ENCODE measurements at places on chromosomes 7 and 10. TPM values are rescaled to one million over a fixed set of nuclear protein-coding genes. Genes with fewer than 3 reads are reported as not detected.

Gene IFIT1B
- not detected for total RNA-seq

DNA sequence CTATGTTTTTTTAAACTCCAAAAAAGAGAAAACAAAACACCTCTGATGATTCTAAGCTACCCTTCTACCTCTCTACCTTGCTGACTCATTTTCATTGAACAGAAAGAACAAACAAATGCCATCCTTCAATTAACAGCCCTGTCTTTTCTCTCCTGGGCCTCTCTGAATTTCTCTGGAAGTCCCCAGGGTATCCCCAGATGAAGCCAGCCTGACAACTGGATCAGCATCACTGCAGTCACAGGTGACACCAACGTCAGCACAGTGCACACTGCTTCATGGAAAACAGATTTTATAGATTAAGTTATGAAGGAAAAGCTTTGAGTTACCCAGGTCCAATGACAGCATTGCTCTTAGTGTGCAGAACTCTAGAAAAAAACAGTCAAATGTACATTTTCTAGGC is 5.7 kb downstream of the HUS1 start:
- DNase-seq = no peak

- no peak for DNase-seq
Measured at GRCh38 chr10:107002068-107002467, 162.4 kb downstream of the SORCS1 start.

Gene EBF3
- 28.6 TPM for total RNA-seq

DNA sequence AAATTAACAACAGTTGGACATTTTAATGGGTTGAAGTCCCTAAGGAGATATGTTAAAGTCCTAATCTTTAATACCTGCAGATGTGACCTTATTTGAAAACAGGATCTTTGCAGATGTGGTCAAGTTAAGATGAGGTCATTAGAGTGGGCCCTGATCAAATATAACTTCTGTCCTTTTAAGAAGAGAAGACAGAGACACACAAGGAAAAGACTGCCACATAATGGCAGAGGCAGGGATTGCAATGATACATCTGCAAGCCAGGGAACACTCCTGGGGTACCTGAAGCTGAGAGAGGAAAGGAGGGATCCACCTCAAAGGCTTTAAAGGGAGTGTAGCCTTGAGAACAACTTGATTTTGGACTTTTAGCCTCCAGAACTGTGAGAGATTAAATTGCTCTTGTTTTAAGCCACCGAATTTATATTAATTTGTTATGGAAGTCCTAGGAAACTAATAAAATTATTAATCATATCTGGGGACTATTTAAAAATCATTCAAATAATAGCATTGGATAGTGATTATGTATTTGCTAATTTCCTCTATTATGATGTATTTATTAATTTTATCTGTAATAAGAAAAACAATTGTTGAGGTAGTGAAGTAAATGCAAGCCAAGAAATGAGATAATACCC is 700.0 kb upstream of the PCDH15 start:
- no peak for DNase-seq

GRCh38 chr7:34452363-34452762 is 205.7 kb upstream of the NPSR1 start:
- DNase-seq = no peak

Gene NPFFR1
- total RNA-seq = not detected

DNA sequence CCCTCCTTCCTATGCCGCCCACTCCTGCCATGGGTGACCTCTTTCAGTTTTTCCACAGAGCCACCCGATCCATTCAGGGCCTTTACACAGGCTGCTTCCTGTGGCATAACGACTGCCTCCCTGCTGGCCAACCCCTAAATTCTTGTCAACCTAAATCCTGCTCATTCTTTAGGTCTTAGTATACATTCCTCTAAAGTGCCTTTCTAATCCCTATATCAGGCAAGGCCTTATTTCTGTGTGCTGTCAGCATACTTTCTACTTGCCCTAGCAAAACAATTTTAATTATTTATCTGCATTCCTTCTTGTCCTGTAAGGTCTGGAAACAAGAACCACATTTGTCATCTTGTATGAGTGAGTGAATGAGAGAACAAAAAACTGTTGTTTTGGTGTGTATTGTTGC is 132.4 kb downstream of the DNAH11 start:
- DNase-seq = no peak

Gene INMT
- total RNA-seq = 44.0 TPM

Measured in mesenteric fat pad (tissue), 1 donor.